ENCODE measurements at places on chromosomes 7 and 10.
A peak's percentile ranks its signal among the peaks of the same experiment; 100 is the strongest.

- DNase-seq: peak; percentile 40
These were observed 141.2 kb downstream of the MLLT10 start for GRCh38 chr10:21675157-21675796.

- no peak for DNase-seq
These were observed 41.8 kb upstream of the TMEM213 start for GRCh38 chr7:138755842-138756590.

GRCh38 chr7:79317728-79318127 lies 135.7 kb downstream of the MAGI2 start:
- DNase-seq: no peak

- no peak for DNase-seq
These were observed 26.1 kb upstream of the FIS1 start for GRCh38 chr7:101271021-101271420.

DNA sequence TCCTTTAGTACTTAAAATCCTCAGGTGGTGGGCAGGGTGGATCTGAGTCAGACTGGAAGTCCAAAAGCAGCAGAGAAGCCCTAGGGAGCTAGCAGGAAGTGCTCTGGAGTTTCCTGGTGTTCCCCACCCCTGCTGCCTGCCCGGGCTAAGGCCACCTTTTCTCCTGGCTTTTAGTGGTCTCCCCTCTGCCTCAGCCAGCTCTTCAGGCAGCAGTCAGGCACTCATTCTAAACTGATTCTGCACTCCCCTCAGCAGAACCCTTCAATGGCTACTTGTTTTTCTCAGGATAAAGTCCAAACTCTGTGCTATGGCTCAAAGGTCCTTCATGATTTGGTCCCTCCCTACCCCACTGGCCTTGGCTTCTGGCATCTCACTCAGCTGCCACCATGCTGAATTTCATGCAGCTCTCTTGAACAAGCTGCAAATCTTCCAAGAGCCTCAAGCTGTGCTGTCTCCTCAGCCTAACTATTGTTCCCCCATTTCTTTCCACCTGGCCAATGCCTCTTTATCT lies 28.9 kb upstream of the DNMBP start:
- no peak for DNase-seq

DNA sequence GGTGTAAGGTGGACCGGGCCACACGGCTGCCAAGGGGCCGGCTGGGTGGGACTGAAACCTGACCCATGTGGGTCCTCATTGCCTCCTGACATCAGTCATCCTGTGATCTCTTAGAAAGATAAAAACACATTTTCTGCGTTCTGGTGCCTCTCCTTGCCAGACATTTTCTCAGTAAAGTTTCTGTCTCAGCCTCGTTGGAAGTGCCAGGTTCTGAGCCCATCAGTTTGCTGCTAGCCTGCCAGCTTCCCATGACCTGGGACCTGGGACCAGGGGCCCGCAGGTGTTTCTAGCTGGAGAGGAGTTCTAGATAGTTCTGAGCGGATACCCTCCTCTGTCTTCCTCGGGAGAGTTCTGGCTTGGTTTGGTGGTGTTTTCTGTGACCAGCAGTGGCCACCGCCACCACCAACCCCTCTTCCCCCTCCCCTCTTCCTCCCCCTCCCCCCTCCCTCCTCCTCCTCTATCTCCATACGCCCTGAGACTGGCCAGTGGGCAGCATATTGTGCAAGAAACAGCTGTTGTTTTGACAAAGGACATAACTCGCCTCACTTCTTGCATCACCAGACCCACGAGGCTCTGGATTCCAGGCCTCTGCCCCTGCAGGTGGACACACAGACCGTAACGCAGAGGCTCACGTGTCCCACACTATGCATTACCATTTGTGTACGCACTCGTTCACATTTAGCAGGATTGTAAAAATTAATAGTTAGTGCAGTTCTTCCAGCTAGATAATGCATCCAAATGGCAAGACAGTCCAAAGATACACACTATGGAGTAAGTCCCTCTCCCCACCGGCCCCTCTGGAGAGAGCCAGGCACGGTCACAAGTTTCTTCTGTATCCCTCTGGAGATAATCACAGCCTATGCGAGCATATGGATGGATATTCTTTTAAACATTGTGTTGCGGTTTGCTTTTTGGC lies 94.6 kb downstream of the CUX1 start:
- DNase-seq: peak; percentile 43

DNA sequence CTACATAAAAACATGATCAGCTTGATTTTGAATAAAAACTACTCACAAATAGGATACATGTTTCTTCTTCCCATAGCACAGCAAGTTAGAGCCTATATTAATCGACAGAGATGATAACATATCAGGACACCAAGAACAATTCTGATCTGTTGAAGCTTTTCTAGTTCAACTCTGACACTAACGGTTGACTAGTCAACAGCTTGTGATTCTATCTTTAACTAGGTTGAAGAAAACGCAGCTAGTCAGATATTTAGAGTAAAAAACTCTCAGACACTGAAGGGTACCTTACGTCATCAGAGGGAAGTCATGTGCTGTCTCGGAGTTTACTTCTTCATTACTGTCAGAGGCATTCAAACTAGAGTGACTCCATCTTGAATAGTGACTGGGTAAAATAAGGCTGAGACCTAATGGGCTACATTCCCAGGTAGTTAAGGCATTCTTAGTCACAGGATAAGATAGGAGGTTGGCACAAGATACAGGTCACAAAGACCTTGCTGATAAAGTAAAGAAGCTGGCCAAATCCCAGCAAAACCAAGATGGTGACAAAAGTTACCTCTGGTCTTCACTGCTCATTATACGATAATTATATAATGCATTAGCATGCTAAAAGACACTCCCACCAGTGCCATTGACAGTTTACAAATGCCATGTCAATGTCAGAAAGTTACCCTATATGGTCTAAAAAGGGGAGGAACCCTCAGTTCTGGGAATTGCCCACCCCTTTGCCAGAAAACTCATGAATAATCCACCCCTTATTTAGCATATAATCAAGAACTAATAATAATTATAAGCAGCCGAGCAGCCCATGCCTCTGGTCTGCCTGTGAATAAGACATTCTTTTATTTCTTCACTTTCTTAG lies 21.3 kb downstream of the CCDC71L start:
- no peak for DNase-seq

GRCh38 chr10:86389441-86390193 lies 23.0 kb upstream of the GRID1 start:
- no peak for DNase-seq

DNA sequence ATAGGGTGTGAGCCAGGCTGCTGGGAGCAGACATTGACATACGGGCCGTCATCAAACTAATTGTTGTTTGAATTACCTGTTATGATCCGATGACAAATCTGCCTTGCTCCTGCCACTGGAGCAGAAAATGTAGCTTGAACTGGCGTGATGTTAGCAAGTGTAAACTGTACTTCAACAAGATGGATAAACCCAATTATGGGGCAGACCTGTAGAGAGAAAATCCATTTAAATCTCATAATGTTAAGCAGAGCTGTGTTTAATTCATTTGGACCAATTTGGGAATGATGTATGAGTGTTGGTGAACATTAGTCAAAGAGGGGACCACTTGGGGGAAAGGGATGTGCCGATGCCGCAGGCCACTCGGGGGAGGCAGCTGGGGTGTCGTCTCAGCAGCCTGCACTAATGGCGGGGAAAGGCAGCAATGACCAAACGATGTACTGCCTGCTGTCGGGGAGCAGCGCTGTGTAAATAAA lies 27.4 kb downstream of the TCF7L2 start:
- DNase-seq: peak; percentile 60

- no peak for DNase-seq
These were observed 1.6 kb downstream of the ADCK2 start for GRCh38 chr7:140674356-140674800.

DNA sequence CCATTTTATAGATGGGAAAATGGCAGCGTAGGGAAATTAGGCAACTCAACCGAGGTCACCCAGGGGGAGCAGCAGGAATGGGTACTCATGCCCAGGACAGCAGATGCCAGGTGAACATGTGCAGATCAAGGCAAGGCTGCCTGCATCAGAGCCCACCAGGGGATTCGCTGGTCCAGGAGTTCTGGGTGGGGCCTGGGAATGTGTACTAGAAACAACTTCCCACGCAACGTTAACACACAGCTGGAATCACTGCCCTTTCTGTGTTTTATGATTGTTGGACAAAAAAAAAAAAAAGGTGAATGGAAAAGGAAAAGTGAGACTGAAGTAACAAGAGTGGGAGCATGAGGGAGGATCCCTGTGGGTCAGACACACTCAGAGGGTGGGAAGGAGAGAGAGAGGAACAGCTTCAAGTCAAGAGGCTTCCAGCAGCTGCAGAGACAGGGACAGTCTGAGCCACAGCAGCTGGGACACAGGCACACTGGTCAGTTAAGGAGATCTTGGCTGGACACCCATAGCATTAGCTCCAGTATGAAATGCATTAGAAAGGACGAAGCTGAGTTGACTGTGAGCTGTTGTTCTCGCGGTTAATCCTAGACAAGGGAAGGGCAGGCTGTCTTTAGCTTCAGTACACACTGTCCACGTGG lies 187.9 kb upstream of the INHBA start:
- DNase-seq: no peak

DNA sequence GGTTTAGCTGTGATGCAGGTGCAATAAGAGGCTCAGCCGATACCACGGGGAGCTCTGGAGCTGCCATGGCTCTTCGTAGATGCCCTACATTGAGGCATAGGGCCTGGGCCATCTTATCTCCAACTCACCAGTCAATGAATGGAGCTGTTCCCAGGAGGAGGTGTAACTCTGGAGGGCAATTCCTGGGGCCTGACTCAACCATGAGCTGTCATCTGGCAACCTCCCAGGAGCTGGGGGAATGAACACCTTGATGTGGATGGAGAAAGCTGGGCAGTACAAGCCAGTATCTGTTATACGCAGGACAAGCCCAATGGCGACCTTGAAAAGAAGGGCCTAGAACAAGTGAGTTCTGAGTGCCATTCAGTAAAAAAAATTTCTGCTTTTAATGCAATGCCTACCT lies 224.0 kb upstream of the PLXDC2 start:
- DNase-seq: no peak

GRCh38 chr7:129421717-129422250 lies 12.4 kb upstream of the STRIP2 start:
- DNase-seq: no peak

DNA sequence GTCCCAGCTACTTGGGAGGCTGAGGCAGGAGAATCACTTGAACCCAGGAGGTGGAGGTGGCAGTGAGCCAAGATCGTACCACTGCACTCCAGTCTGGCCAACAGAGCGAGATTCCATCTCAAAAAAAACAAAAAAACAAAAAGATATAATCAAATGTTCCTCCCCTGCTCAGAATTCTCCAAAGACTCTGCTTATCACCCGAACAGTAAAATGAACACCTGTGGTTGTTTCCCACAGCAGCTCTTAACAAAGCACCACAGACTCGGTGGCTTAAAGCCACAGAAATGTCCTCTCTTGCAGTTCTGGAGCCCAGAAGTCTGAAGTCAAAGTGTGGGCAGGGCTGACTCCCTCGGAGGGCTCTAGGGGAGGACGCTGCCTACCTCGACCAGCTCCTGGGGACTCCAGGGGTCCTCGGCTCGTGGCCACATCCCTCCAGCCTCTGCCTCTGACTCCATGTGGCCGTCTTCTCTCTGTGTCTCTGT lies 4.1 kb upstream of the INTS1 start:
- DNase-seq: no peak

DNA sequence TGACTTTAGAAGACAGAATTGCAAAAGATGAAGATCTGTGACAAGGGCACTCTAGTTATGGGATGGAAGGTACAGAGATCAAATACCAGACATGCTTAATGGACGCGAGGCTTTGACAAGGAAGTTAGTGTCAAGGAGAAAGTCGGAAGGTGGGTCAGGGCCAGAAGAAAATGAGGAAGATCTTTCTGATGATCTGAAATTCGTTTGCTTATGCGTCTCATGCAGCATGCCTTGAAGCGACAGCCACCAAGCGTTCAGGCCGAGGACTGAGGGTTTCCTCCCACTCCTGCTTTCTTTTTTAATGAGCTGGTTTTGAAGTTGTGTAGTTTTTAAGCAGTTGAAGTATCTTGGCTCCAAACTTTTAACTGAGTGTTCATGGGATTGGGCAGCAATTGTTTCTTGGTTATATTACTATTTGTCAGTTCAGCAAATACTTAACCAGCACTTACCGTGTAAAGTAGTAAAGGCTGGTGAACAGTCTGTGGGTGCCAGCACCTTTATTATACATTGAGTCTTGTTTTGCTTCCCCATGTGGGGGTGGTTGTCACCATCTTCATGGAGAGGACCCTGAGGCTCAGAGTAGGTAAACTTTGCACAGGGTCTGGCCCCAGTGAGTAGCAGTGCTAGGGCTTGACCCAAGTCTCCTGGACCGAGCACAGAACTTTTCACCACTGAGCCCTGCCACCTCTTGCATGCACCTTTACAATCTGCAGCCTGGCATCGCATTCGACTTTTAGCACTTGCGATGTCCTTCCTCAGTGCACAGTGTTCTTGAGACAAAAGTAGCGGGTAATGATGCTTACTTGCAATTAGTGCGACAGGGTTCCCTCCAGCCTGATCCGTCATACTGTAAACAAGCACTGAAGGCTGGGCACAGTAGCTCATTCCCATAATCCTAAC lies 14.3 kb upstream of the BHLHA15 start:
- no peak for DNase-seq

GRCh38 chr10:89399956-89400355 lies 7.5 kb downstream of the IFIT1 start:
- no peak for DNase-seq

DNA sequence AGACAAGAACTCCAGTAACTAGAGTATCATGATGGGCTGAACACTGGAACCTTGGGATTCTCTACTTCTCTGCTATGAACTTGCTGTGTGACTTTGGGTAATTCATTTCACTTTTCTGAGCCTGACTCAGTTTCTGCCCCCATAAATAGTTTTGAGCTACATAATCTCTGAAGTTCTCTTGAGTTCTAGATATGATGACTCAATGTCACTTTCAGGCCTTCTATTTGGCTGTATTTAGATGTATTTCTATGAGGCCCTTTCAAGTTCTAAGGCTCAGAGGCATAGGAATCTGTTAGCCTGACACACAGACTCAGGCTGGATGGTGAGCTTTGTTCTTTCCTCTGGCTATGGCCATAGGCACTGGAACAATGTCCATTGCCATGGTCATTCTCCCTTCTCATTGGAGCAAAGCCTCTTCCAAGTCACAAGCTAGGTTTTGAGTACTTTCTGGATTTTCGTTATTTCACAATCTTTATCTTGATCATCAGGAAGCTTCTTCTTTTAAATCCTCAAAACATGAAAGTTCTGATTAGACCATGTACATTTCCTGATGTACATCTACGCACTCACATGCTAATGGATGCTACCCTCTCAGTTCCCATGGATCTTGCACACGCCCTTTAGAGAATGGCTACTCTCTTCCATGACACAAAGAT lies 101.6 kb downstream of the TES start:
- DNase-seq: no peak

DNA sequence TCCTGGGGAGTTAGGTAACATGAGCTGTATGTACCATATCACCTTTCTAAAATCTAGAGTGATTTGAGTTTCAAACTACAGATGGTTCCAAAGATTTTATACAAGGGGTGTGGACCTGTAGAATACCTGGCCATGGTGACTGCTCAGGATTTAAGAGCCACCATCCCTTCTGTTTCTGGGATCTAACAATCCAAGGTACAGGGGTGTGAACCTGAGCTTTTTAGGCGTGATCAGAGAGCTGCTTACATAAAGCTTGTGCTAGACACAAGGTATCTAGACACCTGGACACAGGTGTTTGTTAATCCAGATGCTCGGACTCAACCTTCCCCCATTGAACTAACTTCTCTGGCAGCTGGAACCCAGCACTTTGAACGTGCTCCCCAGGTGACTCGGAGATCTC lies 516.4 kb downstream of the RPS24 start:
- DNase-seq: no peak

- DNase-seq: no peak
These were observed 143.0 kb downstream of the RPS24 start for GRCh38 chr10:78176320-78177317.

GRCh38 chr7:101743995-101744360 lies 73.4 kb upstream of the CUX1 start:
- no peak for DNase-seq

Measured in BE2C (cell line).